Articular chondrocyte of knee joint (primary cell): ENCODE measurements at places on chromosomes 16 and 17. TPM values are rescaled to one million over a fixed set of nuclear protein-coding genes. Genes with fewer than 3 reads are reported as not detected.

The TBC1D3 gene
- not detected in 2 replicates for total RNA-seq

The HASPIN gene
- 2.4 and 4.1 TPM in 2 replicates for total RNA-seq

The CDK5R1 gene
- 0.52 and 0.54 TPM in 2 replicates for total RNA-seq

The SPN gene
- not detected in 2 replicates for total RNA-seq

The ATP2A3 gene
- 3.7 and 3.9 TPM in 2 replicates for total RNA-seq

The MPV17L gene
- 0.97 and 5.1 TPM in 2 replicates for total RNA-seq

The PLEKHH3 gene
- 8.0 and 8.2 TPM in 2 replicates for total RNA-seq

The TMC8 gene
- total RNA-seq, result not detected in 2 replicates

The HP gene
- 0.11 TPM in 1 of 2 replicates, not detected in the other for total RNA-seq

The FAHD1 gene
- total RNA-seq, result 28.1 and 49.4 TPM in 2 replicates

The CIAO2B gene
- total RNA-seq, result 70.7 and 88.4 TPM in 2 replicates

The RBL2 gene
- 68.6 and 73.8 TPM in 2 replicates for total RNA-seq

The NOG gene
- total RNA-seq, result 0.22 TPM in 1 of 2 replicates, not detected in the other

The SMIM36 gene
- total RNA-seq, result not detected in 2 replicates

The WIPF2 gene
- total RNA-seq, result 13.1 and 14.4 TPM in 2 replicates

The KRT17 gene
- 1.7 and 3.7 TPM in 2 replicates for total RNA-seq

The TANC2 gene
- 23.3 and 25.8 TPM in 2 replicates for total RNA-seq

The CCDC47 gene
- total RNA-seq, result 68.4 and 72.0 TPM in 2 replicates

The EVPL gene
- 0.11 and 0.13 TPM in 2 replicates for total RNA-seq

The FOXL1 gene
- 2.2 and 2.3 TPM in 2 replicates for total RNA-seq

The SMIM5 gene
- 0.22 TPM in 1 of 2 replicates, not detected in the other for total RNA-seq

The GGT6 gene
- total RNA-seq, result not detected in 2 replicates
